Vein endothelial cell (primary cell): ENCODE measurements at places on chromosomes 12 and 14. TPM values are rescaled to one million over a fixed set of nuclear protein-coding genes. Genes with fewer than 3 reads are reported as not detected.

The HOXC6 gene
- not detected in 2 replicates for total RNA-seq

The DPPA3 gene
- not detected in 2 replicates for total RNA-seq

The KRT86 gene
- not detected in 2 replicates for total RNA-seq

The NACA gene
- 1,082 and 1,143 TPM in 2 replicates for total RNA-seq

The ARPC3 gene
- 447 and 536 TPM in 2 replicates for total RNA-seq

The IL31 gene
- total RNA-seq = not detected in 2 replicates

The BEST3 gene
- total RNA-seq = 0.29 and 0.33 TPM in 2 replicates

The TAS2R43 gene
- total RNA-seq = 1.3 and 1.6 TPM in 2 replicates

The USP15 gene
- total RNA-seq = 54.9 and 76.4 TPM in 2 replicates

The ADCY4 gene
- total RNA-seq = 55.1 and 90.2 TPM in 2 replicates

The LTB4R gene
- 2.9 and 3.2 TPM in 2 replicates for total RNA-seq
